ENCODE measurements at places on chromosomes 3 and 15.

DNA sequence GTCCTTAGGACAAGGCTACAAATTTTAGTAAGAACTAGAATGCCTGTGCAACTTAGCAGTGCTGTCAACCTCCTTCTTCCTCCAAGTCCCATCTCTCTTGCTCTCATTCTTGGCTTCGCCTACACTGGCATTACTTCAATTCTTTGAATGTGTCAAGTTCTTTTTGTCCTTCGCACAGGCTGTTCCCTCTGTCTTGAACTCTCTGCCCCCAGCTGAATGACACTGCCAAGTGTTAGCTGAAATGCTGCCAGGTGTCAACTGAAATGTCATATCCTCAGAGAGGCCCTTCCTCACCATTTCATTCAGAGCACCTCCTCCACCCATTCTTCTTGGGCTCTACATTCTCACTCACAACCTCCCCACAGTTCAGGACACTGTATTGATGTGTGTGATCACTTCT is 48.8 kb upstream of the PSMD6 start:
- no peak for DNase-seq

- no peak for DNase-seq
Measured at GRCh38 chr3:49659756-49660155, 14.4 kb upstream of the APEH start.

DNA sequence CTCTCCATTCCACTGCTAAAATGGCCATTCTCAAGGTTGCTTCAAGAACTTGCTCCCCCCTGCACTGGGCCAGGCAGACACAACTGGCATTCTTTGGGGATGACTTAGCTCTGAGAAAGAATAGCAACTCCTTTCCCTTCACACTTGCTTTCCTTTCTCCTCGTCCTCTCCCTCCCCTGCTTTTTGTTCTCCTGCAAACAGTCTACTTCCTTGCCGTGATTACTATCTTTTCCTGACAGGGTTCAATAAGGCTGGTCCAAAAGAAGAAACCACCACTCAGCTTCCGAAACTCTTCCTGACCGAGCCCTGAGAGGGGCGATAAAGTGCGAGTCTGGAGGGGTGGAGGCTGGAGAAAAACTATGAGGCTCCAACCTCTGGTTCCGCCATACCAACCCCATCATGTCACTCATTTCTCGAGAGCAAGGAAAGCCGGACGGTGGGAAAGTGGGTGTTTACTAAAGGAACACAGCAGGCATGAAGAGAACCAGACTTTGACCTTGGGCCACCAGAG is 5.0 kb downstream of the AMOTL2 start:
- no peak for DNase-seq

GRCh38 chr3:85781806-85782205 is 823.0 kb downstream of the CADM2 start:
- DNase-seq = no peak

- DNase-seq = no peak
Measured at GRCh38 chr15:42151141-42151561, 5.3 kb downstream of the PLA2G4F start.
